ENCODE measurements at places on chromosomes 11 and 22. TPM values are rescaled to one million over a fixed set of nuclear protein-coding genes. Genes with fewer than 3 reads are reported as not detected.

DNA sequence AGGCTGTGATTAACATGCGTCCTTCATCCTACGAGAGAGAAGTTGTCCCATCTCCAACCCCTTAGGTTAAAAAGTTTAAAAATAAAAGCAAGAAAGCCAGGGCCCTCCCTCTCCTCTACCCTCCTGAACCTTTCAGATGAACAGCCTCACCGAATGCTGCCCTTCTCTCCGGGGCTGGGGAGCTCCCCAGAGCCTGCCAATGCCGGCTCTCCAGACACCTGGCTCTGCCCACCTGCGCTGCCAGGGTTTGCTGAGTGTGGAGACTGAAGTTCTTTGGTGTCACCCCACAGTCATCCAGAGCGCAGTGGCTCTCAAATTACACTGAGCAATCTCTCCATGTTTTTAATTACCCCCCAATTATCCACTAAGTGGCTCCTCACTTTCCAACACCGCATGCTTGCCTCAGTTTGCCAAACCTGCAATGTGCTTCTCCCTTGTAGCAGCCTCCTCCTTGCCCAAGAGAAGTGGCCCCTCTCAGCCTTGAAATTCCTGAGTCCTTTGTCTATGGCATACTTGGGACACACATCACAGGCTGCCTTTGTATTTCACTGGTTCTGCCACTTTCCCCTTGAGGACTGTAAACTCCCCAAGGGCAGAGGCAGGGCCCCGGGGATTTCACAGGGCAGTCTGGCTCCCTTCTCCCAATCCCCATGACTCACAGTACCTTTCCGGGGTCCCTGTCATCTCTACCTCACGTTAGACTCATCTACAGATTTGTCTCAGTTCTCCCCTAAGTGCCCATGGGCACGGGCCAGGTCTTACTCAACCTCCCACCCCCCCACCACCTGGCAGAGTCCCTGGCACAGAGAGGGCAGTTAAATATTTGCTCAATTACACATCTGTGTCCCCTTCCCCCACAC is 2.0 kb downstream of the MYH9 start:
- DNase-seq: peak; percentile 81
- peaks cover 32% of the 10 kb centered on the region for H3K4me1 ChIP-seq
- H3K36me3 ChIP-seq: no peaks in the 10 kb centered on the region
- peak overlapping the region; percentile 91 for H3K4me3 ChIP-seq
- no peaks in the 10 kb centered on the region for H3K27me3 ChIP-seq

DNA sequence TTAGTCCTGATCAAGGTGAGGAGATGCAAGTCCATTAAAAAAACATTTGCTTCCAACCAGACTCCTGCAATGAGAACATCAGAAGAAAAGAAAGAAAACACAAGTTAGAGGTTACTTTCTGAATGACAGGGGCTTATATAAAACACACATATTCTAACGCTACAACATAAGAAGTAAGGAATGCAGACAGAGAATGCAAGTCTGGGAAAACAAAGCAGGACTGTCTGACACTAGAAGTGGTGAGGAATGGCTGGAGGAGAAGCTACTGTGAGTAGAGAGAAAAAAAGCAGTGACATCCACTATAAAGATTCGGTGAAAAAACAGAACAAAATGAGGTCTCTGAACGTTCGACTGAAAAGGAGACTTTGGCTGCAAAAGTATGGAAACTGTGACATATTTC is 12.3 kb downstream of the TMEM216 start:
- H3K27me3 ChIP-seq: no peaks in the 10 kb centered on the region
- H3K27ac ChIP-seq: no peak overlapping the region
- peaks cover 65% of the 10 kb centered on the region for H3K36me3 ChIP-seq
- no peak for DNase-seq

The APOBEC3C gene
- 104 TPM for polyA plus RNA-seq

DNA sequence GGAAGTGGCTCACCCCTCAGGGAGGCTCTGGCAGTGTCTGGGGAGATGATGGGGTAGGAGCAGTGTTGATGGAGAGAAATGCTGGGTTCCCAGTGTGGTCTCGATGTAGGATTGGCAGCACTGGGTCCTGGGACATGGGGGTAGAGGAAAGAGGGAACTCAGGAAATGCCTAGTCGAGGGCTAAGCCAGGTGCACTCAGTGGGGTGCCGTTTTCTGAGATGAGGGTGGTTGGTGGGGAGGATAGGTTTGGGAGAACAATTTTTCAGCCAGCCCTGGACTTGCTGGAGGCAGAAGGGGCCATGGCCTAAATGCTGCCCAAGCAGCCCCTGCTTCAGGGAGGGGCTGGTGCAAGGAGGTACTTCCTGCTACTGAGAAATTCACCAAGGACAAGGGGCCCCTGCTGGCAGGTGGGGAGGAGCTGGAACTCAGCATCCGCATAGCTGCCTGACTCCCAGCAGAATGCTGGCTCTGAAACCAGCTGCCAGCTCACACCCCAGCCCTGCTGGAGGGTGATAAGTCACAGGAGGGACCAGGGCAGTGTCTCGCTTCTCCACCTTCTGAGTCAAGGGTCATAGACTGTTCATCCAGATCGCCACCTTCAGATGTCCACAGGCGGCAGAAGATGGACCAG is 6.0 kb downstream of the CCDC157 start:
- no peak overlapping the region for H3K27ac ChIP-seq
- no peak overlapping the region for H3K4me3 ChIP-seq
- DNase-seq: no peak
- H3K4me1 ChIP-seq: no peaks in the 10 kb centered on the region

GRCh38 chr11:520428-521176 is 13.6 kb upstream of the RNH1 start:
- H3K36me3 ChIP-seq: no peaks in the 10 kb centered on the region
- no peaks in the 10 kb centered on the region for H3K27me3 ChIP-seq
- no peak for DNase-seq
- no peak overlapping the region for H3K4me3 ChIP-seq

GRCh38 chr11:86067851-86068137 is 1.1 kb downstream of the PICALM start:
- H3K4me3 ChIP-seq: peak overlapping the region; percentile 98
- H3K4me1 ChIP-seq: peaks cover 63% of the 10 kb centered on the region
- H3K36me3 ChIP-seq: no peaks in the 10 kb centered on the region
- peak overlapping the region; percentile 100 for H3K27ac ChIP-seq
- DNase-seq: no peak
- H3K27me3 ChIP-seq: no peaks in the 10 kb centered on the region
